ENCODE measurements at places on chromosomes 16 and 17.

DNA sequence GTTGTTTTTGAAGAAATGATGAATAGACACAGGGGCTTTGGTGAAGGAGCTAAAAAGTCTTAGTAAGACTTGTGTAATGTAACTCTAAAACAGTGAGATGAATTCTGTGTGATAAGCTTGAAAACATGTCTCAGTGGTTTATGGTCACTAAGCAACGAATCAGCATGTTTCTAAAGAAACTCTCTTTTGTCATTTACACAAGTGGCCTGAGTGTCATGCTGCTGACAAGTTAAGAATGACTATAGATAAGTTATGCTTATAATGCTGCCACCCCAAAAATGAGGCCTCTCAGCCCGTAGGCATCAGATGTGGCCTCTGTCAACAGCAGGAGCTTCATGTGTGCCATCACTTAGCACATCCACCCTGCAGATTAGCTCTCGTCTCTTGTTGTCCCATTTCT is 8.7 kb downstream of the COX10 start:
- DNase-seq: no peak

GRCh38 chr17:29293890-29294579 is at the start of gene NUFIP2:
Gene NUFIP2, minus strand, starts transcription at chr17:29294148. Its CDS starts 89 bp downstream, at chr17:29294059.
- DNase-seq: peak; percentile 93

- DNase-seq: no peak
Measured at GRCh38 chr17:80833952-80834892, 157.4 kb upstream of the CHMP6 start.

- DNase-seq: peak; percentile 90
Measured at GRCh38 chr17:68759343-68760140, 158.4 kb upstream of the FAM20A start.

GRCh38 chr16:17470908-17471718 is at the start of gene XYLT1:
Gene XYLT1, minus strand, starts transcription at chr16:17470960. Its CDS starts 164 bp downstream, at chr16:17470796.
- peak; percentile 25 for DNase-seq

GRCh38 chr16:82630688-82631087 is 3.9 kb downstream of the CDH13 start:
- DNase-seq: peak; percentile 64

- peak; percentile 73 for DNase-seq
Measured at GRCh38 chr17:58531661-58532554, 17.5 kb upstream of the MTMR4 start.

- no peak for DNase-seq
Measured at GRCh38 chr16:50046853-50047252, 18.9 kb upstream of the HEATR3 start.

DNA sequence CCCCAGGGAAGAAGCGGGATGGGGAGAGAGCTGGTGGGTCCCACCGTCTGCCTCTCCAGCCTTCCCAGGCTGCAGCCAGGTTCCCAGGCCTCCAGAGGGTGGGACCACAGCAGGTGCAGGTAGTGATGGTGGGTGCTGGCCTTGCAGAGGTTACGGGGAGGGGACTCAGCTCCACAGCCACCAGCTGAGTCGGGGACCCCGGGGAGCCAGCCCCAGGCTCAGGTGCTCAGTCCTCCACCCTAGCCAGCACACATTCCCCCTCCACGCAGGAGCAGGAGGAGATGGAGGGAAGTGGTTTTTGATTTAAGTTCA is 5.0 kb downstream of the TP53I13 start:
- no peak for DNase-seq

DNA sequence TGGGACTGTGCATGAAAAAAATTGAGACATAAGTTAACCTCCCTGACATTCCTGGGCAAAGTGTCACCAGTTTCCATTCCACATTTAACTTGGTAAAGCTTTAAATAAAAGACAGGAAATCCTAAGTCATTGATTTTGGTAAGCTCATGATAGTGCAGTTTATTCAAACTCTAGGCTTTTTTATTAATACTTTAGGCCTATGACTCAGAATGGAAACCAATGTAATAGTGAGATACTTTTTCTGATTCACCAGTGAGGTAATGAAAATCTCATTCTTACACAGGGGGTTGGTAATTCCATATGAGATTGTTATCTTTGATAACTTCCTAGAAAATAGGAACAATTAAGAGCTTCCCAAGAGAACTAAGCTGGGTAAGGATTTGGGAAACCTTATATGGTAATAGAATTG is 91.1 kb downstream of the NLK start:
- peak; percentile 79 for DNase-seq

GRCh38 chr16:27321013-27321915 is 7.5 kb downstream of the IL4R start:
- no peak for DNase-seq

DNA sequence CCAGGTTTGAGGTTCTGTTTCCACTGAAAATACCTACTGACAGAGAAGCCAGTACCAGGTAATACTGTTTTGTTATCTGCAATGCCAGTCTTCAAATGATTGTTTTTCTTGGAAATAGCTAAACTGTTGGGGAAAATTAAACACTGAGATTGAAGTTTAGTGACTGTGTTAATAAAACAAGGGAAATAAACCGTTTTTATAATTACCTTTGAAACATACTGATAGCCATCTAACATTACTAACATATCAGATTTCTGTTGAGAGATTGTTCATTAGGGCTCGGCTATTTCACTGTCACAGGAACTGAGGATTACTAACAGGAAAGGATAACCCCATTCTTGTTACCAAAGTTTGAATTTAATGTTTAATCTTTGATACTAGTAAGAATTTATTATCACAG is 42.1 kb downstream of the CYB5B start:
- no peak for DNase-seq

DNA sequence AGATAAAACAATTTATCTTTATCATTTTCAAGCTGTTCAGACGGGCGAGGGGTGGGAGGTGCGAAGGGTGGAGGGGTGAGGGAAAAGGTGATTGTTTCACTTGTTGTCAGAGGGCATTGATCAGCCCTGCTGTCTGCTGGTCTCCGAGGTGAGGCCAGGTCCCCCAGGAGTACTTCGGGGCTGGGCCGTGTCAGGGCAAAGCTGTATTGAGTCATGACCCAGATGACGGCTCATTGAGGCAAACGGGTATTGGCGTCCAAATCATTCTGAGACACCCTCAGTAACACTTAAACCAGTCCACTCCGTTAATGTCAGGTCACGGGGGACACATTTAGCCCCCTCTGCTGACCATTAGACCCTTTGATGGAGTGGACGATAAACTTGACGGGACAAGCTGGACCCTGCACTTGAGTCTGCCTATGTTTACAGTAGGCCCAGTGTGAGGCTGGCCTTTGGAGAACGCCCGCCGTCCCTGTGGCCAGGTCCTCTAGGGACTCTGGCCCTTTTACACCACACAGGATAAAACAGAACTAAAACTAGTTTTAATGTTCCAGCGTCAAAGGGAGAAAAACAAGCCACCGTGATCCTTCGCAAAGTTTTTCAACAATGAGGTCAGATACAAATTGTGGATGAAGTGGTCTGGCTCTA is 502.2 kb upstream of the ZFHX3 start:
- DNase-seq: no peak

GRCh38 chr17:57410169-57410568 is 153.8 kb downstream of the MSI2 start:
- DNase-seq: no peak

DNA sequence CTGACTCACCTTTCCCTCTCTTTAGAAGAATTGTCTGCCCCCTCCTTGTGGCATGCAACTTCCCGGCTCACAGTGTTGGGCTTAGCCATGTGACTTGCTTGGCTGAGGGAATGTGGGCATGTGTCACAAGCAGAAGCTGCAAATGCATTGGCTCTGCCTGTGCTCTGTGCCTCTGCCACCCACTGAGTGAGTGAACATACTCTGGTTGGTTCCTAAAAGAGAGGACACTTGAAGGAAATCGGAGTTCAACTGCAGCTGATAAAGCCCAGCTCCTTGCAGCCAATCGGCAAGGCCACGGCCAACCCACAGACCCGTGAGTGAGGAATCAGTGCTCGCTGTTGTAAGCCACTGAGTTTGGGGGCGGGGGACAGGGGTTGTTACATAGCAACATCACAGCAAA is 10.9 kb upstream of the GINS2 start:
- peak; percentile 33 for DNase-seq

GRCh38 chr16:58019866-58020538 is 5.6 kb upstream of the MMP15 start:
- DNase-seq: no peak

GRCh38 chr17:4566785-4567184 is 6.4 kb upstream of the GGT6 start:
- peak; percentile 39 for DNase-seq

GRCh38 chr17:42681976-42682721 is at the start of gene CNTNAP1:
Gene CNTNAP1, plus strand, starts transcription at chr17:42682531. Its CDS starts 299 bp downstream, at chr17:42682830.
- no peak for DNase-seq

DNA sequence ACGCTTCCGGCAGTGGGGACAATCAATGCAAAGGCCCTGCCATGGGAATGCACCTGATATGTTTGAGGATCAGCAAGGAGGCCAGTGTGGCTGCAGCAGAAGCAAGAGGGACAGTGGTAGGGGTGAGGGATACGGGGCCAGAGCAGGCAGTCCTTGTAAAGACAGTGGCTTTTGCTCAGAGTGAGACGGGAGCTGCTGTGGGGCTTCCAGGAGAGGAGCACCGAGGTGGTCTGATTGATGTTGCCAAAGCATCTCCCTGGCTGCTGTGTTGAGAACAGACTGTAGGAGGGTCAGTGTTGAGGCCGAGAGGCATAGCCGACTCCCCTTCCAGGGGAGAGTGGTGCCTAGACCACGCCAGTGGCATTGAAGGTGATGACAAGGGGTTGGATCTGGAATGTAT is 11.4 kb upstream of the SPNS2 start:
- DNase-seq: no peak

DNA sequence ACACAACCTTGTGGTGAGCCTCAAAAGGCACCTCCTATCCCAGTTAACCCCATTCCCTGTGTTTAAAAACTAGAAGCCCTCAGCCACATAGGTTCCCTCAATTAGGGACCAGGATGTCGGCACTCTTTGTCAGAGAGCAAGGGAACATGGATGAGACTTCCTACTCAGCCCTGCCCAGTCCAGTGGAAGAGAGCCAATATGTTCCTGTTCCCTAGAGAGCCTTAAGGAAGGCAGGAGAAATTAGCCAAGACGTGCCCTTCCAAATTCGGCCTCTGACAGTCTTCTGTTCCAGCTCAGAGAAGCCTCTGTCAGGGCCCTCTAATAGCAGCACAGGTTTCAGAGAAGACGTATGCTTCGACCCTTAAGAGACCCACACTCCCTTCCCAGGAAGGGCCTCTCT is 14.6 kb upstream of the DHRS13 start:
- DNase-seq: no peak

DNA sequence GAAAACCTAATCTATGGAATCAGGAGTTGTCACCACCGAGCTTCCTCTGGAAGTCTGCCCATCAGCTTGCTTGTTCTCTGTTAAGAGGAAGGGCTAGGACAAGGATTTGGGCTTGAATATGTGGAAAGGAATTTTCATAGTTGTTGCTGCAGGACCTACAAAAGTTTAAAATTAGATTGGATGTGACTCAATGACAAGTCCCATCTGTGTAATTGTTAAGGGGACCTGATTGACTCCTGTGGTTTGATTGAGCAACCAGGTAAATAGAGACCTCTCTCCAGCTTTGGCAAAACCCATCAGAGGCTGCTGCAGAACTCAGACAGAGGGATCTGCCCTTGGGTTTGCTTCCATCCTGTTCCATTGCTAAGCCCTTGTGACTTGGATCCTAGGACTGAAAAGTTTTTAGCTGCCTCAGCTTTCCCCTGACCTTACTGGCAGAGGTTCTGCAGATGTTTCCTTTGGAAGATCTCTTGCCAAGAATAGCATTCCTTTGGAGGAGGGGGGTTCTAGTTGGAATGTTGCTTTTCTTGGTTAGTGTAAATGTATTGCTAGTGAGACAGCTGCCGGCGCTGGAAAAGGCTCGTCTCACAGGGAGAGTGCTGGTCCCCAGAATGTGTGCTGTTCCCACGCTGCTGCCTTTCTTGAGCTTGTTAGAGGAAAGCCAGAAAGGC is 50.0 kb downstream of the SF3B3 start:
- DNase-seq: peak; percentile 99
